ENCODE measurements at places on chromosomes 2 and 18. TPM values are rescaled to one million over a fixed set of nuclear protein-coding genes. Genes with fewer than 3 reads are reported as not detected.

The CAVIN2 gene
- total RNA-seq: not detected

The GNLY gene
- not detected for total RNA-seq

The NCKAP5 gene
- 6.2 TPM for total RNA-seq

The MYOM1 gene
- total RNA-seq: 4.1 TPM

The LCT gene
- 0.31 TPM for total RNA-seq

The MDH1B gene
- total RNA-seq: 3.9 TPM

The DSG1 gene
- total RNA-seq: not detected

The PID1 gene
- 0.58 TPM for total RNA-seq

The NEU2 gene
- not detected for total RNA-seq

The C2orf15 gene
- 4.4 TPM for total RNA-seq

The CPS1 gene
- 79.9 TPM for total RNA-seq

The CACNB4 gene
- total RNA-seq: 22.6 TPM

The MC2R gene
- not detected for total RNA-seq

The CDH2 gene
- total RNA-seq: 91.9 TPM

The TNFRSF11A gene
- total RNA-seq: 0.21 TPM

The BARD1 gene
- total RNA-seq: 9.8 TPM

The CNDP1 gene
- total RNA-seq: 0.18 TPM

The SATB2 gene
- total RNA-seq: 3.9 TPM

The MSH2 gene
- 35.5 TPM for total RNA-seq

The MSTN gene
- 0.13 TPM for total RNA-seq

The UGT1A5 gene
- total RNA-seq: 0.19 TPM

The CHRND gene
- 0.29 TPM for total RNA-seq

Measured in motor neuron (in vitro differentiated cells).